ENCODE measurements at places on chromosomes 1 and 21. TPM values are rescaled to one million over a fixed set of nuclear protein-coding genes. Genes with fewer than 3 reads are reported as not detected.

NUAK2 gene
- 0.90 TPM for total RNA-seq

GNAT2 gene
- not detected for total RNA-seq

DNA sequence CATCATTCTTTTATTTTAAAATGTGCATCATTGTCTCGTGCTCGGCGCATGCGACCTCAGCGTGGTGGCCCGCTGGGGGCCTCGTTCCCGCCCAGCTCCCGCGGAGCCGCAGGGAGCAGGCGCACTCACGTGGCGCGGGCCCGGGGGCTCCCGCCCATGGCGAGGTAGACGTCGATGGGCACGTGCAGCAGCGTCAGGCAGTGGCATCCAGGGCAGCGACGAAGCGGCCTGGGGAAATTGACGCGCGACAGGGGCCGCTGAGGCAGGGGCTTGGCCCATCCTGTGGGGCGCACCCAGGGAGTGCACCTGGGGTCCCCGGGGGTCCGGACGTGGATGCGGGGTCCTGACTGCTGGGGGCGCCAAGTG lies 994 bp downstream of the FAM229A start:
- no peak for DNase-seq

FAM72B gene
- 3.0 TPM for total RNA-seq

- DNase-seq, result no peak
Observed at GRCh38 chr1:10378081-10378841, 20.6 kb upstream of the PGD start.

GRCh38 chr21:38037416-38037815 lies 121.2 kb upstream of the KCNJ6 start:
- no peak for DNase-seq

Measured in urinary bladder (tissue), 4 donors.